ENCODE measurements at places on chromosomes 11 and 22.

DNA sequence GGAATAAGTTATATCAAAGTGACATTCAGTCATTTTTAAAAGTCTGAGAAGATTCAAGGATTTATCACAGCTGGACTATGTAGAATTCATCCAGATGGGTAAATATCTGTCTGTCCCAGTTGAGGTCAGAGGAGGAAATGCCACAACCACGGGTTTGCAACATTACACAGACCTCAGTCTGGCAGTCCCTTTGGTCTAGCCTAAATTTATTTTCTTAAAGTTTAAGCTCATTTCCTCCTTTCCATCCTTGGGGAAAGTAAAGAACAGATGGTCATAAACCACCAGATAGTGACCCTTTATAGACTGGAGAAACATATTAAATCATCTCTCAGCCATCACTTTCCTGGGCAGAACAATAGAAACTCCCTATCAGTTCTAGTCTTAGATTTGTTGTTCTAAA, 238.4 kb upstream of the DDI1 start:
- no peak for DNase-seq

- no peak for DNase-seq
Measured at GRCh38 chr11:47980907-47981621, 705 bp downstream of the PTPRJ start.

GRCh38 chr11:130243816-130244215, 70.9 kb downstream of the ZBTB44 start:
- no peak for DNase-seq

GRCh38 chr11:128904656-128905344, 13.6 kb downstream of the KCNJ5 start:
- no peak for DNase-seq

DNA sequence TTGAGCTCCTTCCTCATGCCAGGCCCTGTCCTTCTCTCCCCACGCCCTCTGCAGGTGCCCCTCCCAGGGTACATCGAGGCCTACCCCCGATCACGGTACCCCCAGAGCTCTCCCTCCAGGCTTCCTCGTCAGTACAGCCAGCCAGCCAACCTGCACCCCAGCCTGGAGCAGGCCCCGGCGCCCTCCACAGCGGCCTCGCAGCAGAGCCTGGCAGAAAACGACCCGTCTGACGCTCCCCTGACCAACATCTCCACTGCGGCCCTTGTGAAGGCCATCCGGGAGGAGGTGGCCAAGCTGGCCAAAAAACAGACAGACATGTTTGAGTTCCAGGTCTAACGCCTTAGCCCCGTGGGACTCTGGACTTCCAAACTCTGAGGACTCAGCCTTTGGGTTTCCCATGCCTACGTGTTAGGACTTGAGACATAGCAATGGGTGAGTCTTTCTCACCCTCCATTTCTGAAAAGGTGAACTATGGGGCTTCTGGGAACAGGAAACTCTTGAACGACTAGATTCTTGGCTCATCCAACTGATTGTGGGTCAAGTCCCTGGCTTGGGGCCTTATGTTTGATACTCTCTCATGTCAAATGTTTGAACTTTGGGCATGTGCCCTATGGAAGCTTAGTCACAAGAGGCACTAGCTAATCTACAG, 32.7 kb downstream of the C11orf91 start:
- no peak for DNase-seq

Data from cerebellar nuclear complex (tissue), 1 donor.